Smooth muscle cell of the brain vasculature (primary cell): ENCODE measurements at places on chromosomes 3 and 15.

DNA sequence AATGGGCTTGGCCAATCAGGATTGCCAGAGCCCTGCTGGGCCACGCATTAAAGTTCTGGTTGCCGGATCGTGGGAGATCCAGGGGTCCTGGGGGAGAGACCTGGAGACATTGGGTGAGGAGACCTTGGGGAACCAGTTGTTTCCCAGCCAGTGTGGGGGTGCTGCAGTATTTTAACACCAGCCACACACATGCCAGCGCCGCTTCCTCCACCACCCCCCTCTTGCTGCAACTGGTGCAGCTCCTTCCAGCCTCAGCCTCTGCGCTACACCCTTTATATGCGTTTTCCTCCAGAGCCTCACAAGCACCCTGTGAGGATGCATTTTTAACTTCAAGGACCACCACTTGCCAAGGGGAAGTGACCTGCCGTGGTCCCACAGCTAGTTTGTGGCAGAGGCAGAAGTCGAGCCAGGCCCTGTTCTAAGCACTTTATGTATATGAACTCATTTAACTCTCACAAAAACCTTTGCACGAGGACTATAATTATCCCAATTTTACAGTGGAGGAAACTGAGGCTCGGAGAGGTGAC is 29.4 kb upstream of the GRIP2 start:
- no peak for DNase-seq

DNA sequence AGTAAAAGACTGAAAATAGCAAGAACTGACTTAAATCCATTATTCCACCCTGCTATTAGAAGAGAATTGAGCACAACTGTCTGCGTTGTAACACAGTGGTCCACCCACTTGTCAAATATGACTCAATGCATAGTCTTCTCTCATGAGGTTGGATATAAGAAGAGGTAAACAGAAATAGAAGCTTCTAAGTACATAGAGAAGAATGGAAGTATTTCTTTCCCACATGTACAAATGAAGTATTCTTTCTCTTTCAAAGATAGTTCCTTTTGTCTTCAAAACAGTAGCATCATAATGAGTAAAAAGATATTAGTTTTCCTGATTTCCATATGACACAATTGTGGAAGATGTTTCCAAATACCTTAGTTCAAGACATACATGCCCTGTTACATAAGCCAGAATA is 348.6 kb upstream of the CCDC54 start:
- no peak for DNase-seq

DNA sequence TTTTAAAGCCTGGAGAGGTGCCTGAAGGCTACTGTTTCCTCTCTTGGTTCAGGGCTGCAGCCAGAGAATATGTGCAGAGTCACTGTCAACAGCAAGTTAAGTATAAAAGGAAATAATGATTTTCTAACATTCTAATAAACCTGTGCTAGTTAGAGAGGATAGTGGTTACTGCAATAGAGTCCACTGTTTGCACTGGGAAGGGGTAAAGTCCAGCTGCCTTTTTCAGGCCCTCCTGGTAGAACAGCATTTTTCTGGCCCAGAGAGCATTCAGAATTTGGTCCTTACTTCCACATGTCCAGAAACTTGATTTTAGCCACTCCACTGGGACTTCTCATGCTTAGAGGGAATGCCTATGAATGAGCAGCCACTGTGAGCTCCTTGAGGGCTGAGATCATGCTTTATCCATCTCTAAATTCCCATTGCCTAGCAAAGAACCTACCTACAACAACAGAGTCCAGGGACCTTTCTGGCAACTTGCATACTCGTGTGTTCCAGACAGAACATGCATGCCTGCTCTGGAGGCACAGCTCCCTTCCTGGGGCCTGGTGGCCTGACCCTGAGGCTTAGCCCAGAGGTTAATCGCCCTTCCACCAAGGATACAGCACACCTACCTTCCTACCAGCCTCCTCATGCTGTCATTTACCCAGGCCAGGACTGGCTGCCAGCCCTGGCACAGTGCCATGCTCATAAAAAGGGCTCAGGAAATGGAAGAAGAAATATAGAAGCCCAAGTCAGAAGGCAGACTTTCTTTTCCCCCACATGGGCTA is 50.3 kb upstream of the ATP13A3 start:
- DNase-seq = no peak

DNA sequence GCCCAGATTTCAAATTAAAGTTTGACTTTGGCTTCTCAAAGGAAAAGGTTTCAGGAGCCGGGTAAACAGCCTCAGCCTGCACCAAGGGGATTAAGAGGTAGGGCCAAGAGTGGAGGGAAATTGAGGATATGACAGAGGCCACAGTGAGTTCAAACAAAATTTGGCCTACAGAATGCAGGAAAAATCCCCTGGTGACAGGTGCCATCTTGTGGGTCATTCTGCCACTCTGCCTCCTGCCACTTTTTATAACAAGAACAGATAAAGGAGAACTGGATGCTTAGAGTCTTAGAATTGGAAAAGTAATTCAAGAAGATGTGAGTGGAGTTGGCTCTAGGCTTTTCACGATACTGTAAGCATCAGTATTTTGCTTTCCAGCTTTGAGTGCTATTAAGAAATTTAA is 253.2 kb downstream of the NR2F2 start:
- no peak for DNase-seq

GRCh38 chr3:69012100-69012799 is 1.2 kb downstream of the EOGT start:
- no peak for DNase-seq

DNA sequence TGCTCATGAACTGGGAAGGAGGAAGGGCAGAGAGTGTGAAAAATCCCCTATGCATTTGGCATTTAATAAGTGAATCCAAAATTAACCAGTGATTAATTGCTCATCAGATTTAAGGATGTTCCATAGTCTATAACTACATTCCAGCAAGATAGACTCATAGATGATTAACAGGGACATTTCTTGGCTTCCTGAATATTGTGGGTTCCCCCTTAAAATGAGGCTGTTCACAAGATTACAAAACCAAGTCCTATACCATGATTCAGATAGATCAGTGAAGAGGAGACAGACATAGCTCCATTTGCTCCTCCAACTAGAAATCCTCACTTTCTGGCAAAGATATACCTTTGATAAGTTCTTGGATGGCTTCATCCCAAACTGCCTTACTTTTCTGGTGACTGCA is 15.4 kb downstream of the RASGRP1 start:
- no peak for DNase-seq

DNA sequence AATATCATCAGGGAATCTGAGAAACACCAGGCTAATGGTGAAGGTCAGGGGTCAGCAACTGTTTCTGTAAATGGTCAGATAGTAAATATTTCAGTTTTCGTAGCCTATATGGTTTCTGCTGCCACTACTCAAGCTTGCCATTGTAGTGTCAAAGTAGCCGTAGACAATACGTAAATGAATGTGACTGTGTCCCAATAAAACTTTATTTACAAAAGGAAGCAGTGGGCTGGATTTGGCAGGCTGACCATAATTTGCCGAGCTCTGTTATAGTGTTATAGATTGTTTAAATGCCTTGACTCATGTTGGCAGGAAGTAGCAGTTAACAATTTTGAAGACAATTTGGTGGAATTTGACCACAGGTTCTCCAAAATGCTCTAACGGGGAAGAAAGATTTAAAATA is 548.2 kb downstream of the FOXP1 start:
- no peak for DNase-seq

GRCh38 chr3:71299160-71299559 is 284.4 kb downstream of the FOXP1 start:
- no peak for DNase-seq

DNA sequence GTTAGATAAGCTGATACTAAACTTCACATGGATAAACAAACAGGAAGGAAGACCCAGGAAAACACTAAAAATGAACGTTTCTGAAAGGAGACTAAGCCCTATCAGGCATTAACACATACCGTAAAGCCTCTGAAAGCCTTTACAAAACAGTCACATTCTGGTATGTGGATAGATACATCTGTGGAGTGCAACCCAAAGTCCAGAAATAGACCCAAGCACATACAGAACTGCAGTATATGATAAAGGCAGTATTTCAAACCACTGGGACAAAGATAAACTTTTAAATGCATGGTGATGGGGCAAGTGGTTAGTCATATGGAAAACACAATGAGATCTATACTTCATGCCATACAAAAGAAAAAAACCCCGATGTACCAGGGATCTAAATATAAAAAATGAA is 26.0 kb downstream of the DCBLD2 start:
- DNase-seq = no peak

DNA sequence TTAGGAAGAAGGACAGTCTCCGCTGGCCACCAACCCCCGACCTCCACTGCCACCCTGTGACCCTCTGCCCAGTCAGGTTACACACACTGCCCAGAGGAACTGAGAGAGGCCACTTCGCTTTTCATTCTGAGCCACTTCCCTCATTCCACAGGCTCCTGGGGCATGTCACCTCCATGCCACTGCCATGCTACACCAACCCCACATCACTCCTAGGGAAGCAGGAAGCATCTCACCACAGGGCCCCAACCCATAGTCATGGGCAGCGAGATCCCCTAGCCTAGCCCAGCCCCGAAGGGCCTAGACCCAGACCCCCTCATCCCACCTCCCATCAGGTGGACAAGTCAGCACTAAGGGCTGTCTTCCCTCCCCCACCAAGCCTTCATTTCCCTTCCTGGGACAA is 1.4 kb downstream of the PLCB2 start:
- DNase-seq = no peak

DNA sequence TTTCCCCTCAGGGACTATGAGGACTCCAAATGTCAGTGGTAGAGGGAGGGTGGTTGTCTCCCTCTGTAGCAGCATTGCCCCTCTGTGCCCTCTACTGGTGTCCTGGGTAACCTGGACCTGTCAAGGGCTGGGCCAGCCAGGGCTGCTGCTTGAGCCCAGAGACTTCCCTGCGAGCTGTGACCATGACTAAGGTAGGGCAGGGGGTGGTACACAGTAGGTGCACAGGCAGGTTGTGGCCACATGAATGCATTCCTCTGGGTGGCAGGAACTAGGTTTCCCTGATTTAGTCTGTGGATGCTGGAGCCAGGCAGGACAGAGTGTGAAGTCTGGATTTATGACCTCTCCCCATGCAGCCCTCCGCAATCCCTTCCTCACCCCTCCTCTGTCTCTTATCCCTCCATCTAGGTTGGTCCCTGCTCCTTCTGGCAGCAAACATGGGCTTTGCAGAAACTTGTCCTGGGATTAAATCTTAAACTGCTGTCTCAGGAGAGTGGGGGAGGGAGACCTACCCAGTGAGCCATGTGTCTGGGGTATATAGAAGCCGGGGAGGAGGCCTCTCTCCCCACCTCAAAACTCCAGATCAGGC is 8.7 kb upstream of the SEMA3F start:
- DNase-seq = no peak

DNA sequence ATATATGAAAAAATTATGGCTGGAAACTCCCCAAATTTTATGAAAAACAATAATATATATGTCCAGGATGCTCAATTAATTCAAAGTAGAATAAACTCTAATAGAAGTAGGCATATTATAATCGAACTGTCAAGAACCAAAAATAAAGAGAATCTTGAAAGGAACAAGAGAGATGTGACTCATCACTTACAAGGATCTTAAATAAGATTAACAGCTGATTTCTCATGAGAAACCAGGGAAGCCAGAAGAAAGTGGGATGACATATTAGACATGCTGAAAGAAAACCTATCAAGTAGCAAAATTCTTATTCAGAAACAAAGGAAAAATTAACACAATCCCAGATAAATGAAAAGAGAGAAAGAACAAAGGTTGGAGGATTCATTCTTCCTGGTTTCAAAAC is 66.8 kb downstream of the FAIM start:
- DNase-seq = no peak

DNA sequence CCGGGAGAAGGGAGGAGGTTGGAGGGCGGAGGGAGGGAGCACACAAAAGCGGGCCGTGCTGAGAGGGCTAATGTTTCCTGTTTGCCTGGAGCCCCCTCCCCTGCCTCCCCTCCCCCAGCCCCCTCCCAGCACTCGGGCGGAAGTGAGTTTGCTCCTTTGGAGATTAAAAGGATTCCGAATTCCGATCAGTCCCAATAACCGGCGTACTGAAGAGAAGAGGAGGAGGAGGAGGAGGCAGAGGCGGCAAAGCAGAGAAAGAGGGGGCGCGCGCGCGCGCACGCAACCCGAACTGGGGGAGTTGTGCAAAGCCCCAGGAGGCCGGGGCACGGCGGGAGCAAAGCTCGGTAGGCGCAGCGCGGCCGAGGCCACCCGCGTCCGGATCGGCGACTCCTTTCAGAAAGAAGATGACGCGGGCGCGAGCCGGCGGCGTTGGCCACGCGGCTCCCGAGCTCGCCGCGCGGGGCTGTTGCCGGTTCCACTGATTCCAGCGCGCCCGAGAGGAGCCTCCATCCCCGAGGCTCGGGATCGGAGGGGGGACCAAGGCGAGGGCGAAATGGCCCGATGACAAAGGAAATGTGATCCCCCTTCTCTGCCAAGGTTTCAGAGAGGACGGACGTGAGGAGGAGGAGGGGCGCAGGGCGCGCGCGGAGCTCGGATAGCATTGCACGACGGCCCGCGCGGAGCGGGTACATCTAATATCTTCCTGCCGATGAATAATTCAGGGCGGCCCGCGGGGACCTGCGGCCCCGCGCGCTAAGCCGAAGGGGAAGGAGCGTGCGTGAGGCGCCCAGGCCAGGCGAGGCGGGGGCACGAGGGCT is 1.1 kb upstream of the TRIM71 start:
- DNase-seq = no peak

- no peak for DNase-seq
Measured at GRCh38 chr15:43799209-43799944, 643 bp downstream of the SERINC4 start.

GRCh38 chr3:143041903-143042302 is 40.5 kb downstream of the U2SURP start:
- no peak for DNase-seq

DNA sequence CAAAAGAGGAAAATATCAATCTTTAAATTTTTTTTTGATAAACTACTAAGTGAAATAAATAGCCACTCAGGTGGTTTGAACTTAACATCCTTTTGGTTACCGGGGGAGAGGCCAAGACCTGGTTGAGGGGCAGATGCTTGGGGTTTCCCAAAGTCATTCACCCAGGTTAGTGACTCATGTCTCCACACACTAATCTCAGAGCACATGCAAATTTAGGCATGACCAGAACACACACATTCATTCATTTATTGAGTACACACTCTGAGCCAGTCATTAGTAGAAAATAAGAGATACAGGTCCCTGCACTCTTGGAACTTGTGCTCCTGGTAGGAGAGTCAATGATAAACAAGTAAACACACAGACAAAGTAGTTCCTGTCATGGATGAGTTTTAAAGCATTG is 7.3 kb downstream of the ILDR1 start:
- DNase-seq = no peak

- DNase-seq = no peak
Measured at GRCh38 chr15:99446565-99447496, 119.0 kb upstream of the MEF2A start.

DNA sequence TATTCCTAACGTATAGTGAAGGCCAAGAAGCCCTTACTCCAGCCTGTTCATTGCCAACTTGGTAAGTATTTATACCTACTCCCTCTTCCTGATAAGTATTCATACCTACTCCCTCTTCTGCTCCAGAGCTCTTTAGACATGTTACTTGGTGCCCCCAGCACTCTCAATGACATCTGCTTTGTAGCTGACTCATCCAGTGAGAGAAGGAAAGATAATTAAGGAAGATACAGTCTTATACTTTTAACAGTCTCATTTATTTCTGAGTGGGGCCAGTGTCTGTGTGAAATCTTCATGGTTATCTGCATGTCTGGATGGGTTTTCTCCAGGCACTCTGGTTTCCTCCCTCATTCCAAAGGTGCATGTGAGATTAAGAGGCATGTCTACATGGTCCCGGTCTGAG is 698.7 kb downstream of the FHIT start:
- DNase-seq = no peak

- DNase-seq = no peak
Measured at GRCh38 chr15:78944202-78944625, 632 bp downstream of the CTSH start.
